ENCODE measurements at places on chromosomes 3 and 15.

DNA sequence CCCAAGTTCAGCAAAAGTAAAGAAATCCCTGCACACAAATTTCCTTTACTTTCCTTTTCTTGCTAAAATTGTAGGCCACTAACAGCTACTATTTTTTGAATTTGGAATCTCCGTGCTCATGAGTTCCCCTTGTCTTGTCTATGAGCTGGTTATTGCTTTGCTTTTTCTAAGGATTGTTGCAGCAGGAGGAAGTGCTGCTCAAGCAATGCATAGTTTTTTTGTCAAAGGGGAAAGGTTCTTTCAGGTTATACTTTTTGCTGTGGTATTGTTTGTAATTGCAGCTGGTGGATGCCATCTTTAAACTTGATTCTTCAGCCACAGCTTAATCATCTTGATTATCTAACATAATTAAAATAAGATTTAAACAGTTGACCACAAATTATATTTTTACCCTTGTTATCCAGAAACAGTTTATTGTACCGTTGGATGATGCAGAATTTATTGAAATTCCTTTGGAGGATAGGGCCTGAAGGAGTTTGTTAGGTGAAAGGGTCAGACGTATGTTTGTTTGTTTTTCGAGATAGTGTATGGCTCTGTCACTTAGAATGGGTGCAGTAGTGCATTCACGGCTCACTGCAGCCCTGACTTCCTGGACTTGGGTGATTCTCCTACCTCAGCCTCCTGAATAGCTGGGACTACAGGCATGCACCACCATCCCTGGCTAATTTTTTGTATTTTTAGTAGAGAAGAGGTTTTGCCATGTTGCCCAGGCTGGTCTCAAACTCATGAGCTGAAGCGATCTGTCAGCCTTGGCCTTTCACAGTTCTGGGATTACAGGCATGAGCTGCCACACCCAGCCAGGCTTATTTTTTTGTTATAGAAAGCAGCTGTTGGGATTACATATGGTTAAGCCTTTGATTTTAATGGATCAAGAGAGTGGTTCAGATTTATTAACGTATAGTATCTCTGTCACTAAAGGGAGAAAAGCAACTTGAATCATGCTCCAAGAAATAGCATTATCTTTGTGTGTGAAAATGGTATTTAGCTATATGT, 11.7 kb downstream of the MGA start:
- DNase-seq = no peak

DNA sequence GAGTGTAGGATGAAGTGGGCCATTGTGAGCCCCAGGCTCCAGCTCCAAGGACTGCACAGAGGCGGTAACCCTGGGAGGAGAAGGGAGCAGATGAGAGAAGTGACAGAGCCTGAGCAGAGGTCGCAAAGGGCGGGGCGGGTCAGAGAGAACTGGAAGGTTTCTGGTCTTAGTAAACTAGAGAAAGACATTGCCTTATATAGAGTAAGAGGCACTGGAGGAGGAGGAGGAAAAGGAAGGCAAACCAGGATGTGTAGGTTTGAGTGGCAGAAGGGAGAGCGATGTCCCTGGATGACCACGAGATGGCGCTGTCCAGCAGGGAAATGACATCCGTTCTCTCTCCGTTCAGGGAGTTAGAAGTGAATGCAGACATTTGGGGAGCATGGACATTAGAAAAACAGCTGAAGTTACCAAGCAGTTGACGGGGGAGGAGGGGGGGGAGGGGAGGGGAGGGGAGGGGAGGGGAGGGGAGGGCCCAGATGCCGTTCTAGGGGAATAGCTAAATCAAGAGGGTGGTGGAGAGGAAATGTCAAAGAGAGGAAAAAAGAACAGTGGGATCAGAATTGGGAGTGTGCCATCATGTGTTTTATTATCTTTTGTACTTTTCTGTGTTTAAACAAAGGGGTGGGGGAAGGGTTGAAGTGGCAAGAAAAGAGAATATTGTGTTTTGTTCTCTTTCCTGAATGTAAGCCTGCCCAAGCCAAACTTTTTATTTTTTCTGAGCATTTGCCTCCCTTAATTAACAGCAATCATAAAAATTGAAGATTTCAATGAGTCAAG, 48.8 kb downstream of the STARD5 start:
- peak; percentile 68 for DNase-seq

GRCh38 chr3:71949442-71949841, 164.5 kb upstream of the PROK2 start:
- DNase-seq = no peak

- no peak for DNase-seq
These were observed 27.8 kb upstream of the ATP13A3 start for GRCh38 chr3:194514626-194515025.

GRCh38 chr3:88936831-88937230, 170.6 kb upstream of the EPHA3 start:
- DNase-seq = no peak

DNA sequence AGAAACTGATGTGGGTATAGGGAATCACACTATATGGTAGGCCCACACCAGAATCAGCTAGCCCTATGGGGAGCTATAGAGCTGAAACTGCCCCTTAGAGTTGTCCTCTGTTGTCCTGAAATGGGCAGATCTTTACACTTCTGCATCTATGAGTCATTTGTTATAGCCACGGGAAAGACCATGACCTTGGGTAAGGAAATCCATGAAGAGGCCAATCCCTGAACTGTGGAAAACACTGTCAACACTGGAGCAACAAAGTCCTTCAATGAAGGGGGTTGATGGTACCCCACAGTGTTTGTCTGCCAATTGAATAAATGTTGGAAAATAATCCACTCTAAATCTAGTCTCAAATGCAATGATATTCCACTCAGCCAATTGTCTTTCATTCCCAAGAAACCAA, 5.2 kb upstream of the CD200R1 start:
- no peak for DNase-seq

- no peak for DNase-seq
These were observed 330.8 kb upstream of the AGTR1 start for GRCh38 chr3:148366743-148367410.

- peak; percentile 76 for DNase-seq
These were observed 141.8 kb upstream of the ICE2 start for GRCh38 chr15:60620708-60621107.

GRCh38 chr15:42405863-42406482, 46.7 kb downstream of the CAPN3 start:
- DNase-seq = no peak

- no peak for DNase-seq
These were observed 58.2 kb downstream of the ZNF445 start for GRCh38 chr3:44419116-44419922.
